ENCODE measurements at places on chromosomes 11 and 22.

DNA sequence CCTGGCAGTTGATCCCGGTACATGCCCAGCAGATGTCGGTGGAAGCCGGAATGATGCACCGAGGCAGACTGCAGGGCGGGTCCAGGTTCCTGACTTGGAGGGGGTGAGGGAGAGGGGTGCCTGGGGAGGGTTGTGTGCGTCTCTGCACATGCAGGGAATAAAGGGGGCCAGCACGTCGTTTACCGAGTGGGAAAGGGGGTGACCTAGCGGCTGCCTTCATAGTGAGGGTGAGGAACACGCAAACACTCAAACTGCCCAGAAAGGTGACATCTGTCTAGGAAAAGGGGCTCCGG lies 801.7 kb downstream of the TBC1D22A start:
- DNase-seq, result no peak

DNA sequence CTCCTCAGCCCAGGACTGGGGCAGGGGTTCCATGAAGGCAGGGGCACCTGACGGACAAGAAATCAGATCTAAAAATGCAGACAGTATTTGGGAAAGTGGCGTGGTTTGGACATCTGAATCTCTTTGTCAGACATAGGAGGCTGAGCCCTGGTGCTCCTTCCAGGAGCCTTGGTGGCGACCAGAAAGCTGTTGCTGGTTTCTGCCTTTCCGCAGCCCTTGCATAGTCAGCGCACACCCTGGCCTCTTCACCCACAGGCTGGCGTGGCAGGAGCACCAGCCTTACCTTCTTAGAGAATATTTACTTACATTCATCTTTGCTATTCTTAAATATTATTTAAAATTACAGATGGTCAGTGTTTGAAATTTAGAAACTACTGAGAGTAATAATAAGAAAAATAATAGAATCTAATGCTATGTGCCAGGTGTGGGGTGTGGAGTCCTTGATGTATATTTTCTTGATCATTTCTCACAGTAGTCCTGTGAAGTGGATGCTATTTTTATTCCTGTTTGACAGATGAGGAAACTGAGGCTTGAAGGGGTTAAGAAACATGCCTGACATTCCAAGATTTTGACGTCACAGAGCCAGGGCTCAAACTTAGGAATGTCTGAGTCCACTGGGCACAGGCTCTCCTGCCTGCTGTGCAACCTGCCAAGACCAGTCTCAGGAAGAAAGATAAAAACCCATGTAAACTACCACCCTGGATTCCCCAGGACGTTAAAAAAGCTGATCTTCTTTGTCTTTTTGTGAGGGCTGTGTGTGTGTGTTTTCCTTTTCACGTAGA lies 51.6 kb downstream of the TBC1D22A start:
- no peak for DNase-seq

GRCh38 chr11:64297699-64298358 lies 2.3 kb upstream of the CATSPERZ start:
- DNase-seq, result no peak

- peak; percentile 68 for DNase-seq
These were observed 29.5 kb upstream of the WNT7B start for GRCh38 chr22:46006379-46007002.

GRCh38 chr22:37752189-37753087 lies 55.3 kb upstream of the GCAT start:
- no peak for DNase-seq

GRCh38 chr11:94849839-94850238 lies 81.7 kb downstream of the AMOTL1 start:
- DNase-seq, result no peak

GRCh38 chr11:6301096-6301495 lies 19.2 kb downstream of the CAVIN3 start:
- DNase-seq, result no peak

DNA sequence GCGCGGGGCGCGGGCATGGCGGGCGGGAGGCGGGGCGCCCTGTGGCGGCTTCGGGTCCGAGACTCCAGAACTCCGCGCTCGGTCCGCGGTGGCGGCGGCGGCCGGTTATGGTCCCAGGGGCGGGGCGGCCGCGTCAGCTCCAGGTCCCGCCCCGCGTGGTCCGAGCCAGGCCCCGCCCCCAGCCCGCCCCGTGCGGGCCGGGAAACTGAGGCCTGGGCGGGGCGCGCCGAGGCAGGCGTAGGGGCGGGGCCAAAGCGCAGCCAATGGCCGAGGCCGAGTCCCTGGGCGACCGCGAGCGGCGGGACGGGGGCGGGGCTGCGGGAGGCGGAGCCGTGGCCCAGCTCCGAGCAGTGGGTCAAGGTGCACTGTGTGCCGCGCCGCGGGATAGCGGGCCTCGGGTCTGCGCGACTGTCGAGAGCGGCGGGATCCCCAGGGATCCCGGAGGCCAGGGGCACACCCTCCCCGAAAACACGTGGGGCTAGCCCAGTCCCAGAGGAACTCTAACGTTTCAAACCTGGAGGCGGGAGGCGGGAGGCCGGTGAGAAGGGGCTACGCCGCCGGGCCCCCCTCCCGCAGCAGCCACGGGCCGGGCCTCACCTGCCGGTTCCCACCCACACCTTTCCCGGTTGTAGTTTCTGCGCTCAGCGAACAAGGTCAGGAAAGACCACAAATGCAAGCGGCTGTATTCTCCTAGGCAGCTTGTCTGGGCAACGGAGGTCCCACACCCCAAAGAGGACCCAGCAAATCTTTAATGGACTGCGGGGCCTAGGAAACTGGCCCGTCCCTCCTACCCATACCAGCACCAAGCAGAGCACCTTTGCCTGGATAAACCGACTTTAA lies at the start of gene SLC25A1:
TSS of gene SLC25A1 (minus strand) at position 80 of the 840 bp plus-strand sequence. CDS start at position 17, 63 bp downstream.
- DNase-seq, result peak; percentile 89

DNA sequence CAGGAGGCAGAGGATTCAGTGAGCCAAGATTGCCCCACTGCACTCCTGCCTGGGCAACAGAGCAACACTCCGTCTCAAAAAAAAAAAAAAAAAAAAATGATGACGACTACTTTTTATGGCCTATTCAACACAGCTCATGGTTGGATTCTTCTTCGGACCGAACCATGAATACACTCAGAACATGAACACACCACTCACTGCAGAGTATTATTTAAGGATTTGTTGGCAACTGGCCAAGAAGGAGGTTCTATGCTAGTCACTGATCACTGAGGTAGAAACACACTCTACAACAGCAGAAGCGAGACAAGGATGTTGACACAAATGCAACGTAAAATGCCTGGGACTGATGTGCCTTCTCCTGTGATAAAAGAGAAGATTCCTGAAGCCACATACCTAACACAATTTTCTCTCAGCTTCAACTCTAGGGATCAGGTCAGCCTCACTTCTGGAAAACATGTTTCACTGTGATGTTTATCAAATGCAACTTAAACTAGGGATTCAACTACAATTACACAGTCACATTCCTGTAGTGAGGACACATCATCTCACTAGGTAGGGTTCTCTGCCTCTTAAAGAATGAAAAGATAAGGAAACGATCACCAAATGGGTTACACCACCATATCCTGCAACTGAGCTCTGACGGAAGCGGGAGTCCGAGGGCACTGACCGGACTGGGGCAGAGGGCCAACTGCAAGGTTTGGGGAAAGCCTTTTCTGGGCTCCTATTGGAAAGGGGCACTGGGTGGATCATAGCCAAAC lies 82.5 kb downstream of the SGSM3 start:
- DNase-seq, result no peak

- DNase-seq, result no peak
These were observed 13.1 kb upstream of the NOX4 start for GRCh38 chr11:89504270-89504669.

GRCh38 chr11:9187616-9188015 lies 77.5 kb downstream of the DENND5A start:
- DNase-seq, result no peak

DNA sequence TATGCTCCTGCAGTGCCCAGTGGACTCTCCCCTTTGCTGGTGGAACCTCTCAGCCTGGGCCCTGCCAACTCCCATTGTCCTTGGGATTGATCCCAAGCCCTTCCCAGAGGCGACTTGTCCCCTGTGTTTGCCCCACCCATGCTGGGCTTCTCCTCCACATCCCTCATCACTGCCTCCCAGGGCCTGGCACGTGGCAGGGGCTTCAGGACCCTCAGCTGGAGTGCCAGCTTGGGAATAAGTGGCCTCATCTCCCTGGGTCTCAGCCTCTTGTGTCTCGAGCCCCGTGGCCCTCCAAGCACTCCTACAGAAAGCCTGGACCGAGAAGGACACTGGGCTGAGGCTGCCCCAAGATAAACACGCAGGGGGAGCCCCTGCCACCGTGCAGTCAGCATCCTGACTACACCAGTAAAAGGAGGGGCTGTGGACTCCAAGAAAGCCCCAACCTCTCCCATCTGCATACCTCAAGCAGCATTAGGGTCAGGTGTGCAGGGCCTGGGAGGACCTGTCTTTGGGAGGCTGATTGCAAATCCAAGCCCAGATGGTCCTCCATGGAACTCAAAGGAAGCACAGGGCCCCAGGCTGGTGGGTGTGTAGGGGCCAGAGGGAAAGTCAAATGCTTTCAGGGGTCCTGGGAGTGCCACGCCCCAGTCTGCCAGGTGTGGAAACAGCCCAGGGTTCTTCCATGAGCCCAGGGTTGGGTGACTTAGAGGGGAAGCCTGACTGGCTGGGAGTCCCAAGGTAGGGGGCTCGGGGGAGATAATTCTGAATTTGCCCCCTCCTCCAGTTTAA lies 9.5 kb upstream of the GNAZ start:
- DNase-seq, result no peak

DNA sequence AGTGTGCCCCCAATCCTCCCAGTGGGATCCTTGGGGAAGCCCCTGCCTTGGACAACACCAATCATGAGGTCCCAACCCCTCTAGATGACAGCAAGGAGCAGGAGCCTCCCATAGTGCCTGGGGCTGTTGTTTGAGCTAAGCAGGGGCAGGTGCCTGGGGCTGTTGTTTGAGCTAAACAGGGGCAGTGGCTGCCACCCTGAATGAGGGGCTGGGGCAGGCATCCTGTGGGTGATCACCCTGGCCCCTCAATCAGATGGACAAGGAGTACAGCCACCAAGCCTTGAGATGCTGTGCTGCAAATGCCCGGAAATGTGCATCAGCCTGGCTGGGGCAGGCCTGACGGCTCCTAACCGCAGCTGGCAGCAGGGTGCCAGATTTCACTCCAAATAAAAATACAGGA lies 66.7 kb downstream of the MYEOV start:
- no peak for DNase-seq

GRCh38 chr11:75188671-75189070 lies 37.8 kb downstream of the SLCO2B1 start:
- DNase-seq, result no peak

DNA sequence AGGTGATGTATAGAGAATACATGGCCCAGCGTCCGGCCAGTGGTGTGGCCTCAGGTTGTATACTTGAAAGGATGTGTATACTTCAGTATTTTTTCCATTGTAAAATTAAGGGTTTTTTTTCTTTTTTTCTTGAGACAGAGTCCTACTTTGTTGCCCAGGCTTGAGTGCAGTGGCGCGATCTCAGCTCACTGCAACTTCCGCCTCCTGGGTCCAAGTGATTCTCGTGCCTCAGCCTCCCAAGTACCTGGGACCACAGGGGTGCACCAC lies 15.8 kb downstream of the ZBTB16 start:
- no peak for DNase-seq

DNA sequence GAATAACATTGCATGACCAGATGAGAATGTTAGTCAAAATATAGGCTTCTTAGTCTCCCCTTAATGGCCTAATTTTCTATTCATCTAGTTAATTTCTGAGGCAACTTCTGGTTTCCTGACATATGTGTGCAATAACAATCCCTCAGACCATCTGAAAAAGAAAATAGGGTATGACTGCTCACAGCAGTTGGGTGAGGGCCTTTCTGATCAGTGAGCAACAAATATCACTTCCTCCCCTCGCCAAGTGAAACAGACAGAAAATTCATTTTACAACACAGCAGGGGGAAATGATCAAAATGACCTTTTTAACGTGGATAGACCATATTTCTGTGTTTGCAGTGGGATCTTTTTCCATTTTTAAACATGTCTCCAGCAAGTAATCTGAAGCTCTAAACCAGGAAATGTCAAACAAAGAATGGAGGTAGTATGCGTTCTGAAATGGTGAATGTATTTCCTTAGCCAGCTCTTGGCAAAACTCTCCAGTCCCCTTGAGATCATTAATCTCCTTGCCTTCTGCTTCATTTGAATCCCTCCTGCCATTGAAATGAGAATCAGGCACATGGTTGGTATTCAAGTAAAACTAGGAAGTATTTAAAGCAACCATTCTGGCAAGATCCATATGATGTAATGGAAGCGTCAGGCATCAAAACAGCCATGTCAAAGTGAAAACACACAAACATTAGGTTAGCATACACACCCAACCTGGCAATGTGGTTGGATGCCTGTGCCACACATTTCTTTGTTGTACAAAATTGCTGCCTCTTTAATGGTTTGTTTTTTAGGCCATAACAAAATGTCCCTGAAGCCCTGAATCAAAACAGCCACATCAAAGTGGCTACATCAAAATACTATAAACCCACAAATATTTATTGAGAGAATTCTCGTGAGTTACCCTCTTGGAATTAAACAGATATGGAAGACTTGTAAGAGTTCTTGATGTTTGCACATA lies 100.1 kb downstream of the SLC1A2 start:
- DNase-seq, result peak; percentile 35

- no peak for DNase-seq
These were observed 30.4 kb downstream of the OR10A6 start for GRCh38 chr11:7900686-7901085.

- no peak for DNase-seq
These were observed 7.4 kb downstream of the LZTR1 start for GRCh38 chr22:20989323-20990138.

GRCh38 chr11:105181100-105181499 lies 41.5 kb upstream of the CARD18 start:
- DNase-seq, result no peak

- DNase-seq, result no peak
These were observed 1.7 kb downstream of the PDE3B start for GRCh38 chr11:14645015-14645912.

- DNase-seq, result no peak
These were observed at the start of gene YPEL4 for GRCh38 chr11:57649826-57650738. Gene YPEL4, minus strand, starts transcription at chr11:57649912. Its CDS starts 2,805 bp downstream, at chr11:57647107.

DNA sequence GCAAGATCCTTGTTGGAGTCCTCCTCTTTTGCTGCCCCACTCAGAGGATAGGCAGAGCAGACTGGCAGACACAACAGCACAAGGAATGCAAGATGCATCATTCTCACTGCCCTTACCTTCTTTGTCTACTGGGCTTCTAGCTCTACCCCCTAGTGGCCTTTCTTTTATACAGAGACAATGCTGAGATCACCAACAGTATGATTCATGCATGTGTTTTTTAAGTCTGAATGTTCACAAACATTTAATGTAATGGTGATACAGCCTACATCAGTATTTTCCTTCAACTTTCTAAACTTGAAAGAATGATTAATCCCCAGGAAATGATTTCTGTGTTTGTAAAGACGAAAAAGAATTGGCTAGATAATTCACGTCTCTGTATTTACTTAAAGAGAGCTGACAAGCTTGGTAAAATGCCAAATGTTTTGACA lies at the start of gene MMP10:
TSS of gene MMP10 (minus strand) at position 138 of the 428 bp plus-strand sequence. CDS start at position 101, 37 bp downstream.
- no peak for DNase-seq

- no peak for DNase-seq
These were observed 10.5 kb upstream of the MS4A2 start for GRCh38 chr11:60077981-60078380.

GRCh38 chr22:33299245-33299956 lies 241.2 kb upstream of the SYN3 start:
- DNase-seq, result peak; percentile 78
